ENCODE measurements at places on chromosomes 7 and 10.

DNA sequence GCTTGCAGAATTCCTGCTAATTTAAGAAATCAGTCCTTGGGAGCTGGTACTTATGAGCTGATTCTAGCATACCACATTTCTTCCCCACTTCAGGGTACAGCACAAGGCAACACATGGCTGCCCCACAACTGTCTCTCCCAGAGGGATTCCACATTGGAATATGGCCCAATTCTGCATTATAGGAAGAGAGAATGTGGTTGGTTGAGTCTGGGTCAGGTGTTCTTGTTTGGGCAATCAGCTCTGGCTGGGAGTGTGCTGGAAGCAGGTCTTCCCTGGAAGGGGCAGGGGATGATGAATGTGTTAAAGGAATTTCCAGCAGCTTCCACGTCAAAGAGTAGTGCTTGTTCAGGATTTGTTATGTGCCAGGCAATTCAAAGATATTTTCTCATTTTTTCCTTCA is 95.7 kb downstream of the BUB3 start:
- no peak for DNase-seq

- no peak for DNase-seq
Observed at GRCh38 chr7:121175826-121176225, 153.0 kb upstream of the WNT16 start.

GRCh38 chr10:76681153-76681552 is 956.5 kb downstream of the KCNMA1 start:
- DNase-seq: no peak

GRCh38 chr7:144454-144826 is 47.9 kb upstream of the FAM20C start:
- no peak for DNase-seq

DNA sequence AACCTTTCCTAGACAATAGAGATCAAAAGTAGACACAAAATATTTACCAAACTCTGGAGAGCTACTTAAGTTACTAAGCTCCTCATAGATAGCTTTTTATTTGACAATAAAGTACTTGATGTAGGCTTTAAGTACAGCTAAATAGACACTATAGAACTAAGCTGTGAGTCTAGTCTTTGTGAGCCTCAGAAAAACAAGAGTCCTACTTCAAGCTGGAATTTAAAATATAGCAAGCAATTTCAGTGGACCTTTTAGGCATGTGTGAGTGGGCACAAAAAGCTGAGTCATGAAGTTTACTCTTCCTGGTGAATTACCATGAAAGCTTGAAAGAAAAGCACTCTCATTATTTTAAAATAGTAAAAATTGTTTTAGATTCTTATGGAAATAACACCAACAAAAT is 76.1 kb downstream of the ADD3 start:
- no peak for DNase-seq

DNA sequence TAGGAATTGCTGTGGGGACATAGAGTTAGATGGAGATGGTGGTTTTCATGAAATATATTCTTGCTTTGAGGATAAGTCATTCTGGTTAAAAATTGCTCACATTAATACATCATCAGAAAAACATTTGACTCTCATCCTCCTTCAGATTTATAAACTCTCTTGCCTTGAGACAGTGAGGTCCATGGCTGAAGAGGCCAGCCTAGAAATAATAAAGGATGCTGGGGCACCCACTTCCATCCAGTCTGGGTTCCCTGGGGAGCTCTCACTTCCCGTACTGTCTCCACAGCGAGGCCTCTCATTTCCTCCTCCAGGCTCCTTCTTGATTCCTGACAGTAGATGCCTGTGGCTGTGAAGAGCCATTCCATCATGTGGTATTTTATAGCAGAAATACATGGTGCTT is 73.3 kb upstream of the PRKG1 start:
- DNase-seq: no peak

DNA sequence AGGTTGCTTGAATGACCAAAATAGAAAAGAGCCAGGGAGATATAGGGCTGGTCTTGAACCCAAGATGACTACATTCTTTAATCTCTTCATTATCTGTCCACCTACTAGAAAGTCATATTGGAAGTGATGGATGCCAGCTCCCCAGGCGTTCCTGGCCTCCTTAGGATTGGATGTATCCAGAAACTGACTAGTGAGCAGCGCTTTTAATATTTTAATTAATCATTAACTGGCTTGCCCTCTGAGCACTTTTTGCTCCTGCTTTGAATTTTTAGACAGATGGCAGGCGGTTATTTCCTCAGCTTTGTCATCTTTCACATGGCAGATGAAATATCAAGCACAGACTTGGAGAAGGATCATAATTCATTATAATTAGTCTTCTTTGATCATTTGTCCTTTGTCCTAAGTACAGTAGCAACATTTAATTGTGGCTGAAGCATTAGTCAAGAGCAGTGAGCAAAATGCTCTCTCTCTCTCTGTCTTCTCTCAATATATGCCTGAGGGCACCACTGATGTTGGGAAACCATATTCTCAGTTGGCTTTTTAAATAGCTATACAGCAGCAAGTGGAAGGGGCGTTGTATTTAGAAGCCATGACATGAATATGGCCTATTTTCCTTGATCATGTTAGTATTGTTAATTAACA is 588.0 kb downstream of the NRG3 start:
- DNase-seq: no peak

DNA sequence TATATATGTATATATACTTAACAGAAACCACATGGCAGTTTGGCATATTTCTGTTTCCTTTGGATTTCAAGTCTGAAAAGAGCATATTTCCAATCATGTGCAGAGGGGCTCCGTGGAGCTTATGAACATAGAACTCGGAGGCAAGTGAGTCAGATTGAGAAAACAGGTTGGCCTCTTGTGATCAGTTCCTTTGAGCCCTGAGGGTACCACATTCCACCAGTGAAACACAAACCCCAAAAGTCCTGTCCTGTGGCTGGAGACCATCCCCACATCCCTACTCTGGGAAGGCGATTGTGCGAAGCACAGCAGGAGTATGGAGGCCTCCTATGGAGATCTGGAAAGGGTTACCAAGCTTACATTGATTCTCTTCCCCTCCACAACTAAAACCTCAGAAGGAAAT is 196.7 kb upstream of the TMEM72 start:
- no peak for DNase-seq

DNA sequence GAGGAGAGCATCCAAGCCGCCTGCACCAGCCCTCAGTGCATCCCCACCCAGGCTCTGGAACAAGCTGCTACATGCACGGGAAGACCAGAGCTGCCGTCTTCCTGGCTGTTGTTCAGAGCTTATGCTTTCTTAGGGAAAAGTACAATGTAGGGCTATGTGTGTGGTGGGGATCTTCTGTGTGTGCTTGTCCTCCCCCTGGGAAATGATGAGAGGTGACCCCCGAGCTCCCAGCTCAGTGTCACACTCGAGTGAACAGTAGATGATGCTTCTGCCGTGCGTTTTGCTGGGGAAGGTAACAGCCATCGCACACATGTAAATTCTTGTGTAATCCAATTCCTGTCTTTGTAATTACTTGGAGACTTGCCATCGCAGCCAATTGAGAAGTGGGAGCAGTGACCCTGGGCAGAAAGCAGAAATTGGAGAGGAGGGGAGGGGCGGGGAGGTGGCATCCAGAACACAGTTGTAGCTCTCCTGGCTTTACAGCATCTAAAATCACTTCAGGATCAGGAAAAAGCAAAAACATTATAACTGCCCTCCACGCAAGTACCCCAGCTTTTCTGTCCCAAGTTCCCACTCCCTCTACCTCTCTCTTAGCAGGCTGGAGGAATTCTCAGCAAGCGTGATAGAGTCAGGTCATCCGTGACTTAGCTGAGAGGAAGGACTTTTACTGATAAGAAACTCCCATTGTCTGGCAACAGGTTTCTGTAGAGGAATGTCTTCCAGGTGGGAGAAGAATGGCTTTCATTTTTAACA is 149.6 kb downstream of the TCF7L2 start:
- no peak for DNase-seq

GRCh38 chr10:50216418-50216817 is 34.9 kb downstream of the ASAH2 start:
- DNase-seq: no peak

- no peak for DNase-seq
Observed at GRCh38 chr10:91614225-91614624, 18.6 kb downstream of the PPP1R3C start.

- no peak for DNase-seq
Observed at GRCh38 chr7:155007947-155008346, 5.0 kb upstream of the PAXIP1 start.

GRCh38 chr10:12954866-12955265 is 46.6 kb downstream of the CCDC3 start:
- no peak for DNase-seq

GRCh38 chr10:29555091-29555745 is 79.6 kb downstream of the SVIL start:
- DNase-seq: no peak

- DNase-seq: no peak
Observed at GRCh38 chr10:89845541-89846280, 144.3 kb downstream of the KIF20B start.

DNA sequence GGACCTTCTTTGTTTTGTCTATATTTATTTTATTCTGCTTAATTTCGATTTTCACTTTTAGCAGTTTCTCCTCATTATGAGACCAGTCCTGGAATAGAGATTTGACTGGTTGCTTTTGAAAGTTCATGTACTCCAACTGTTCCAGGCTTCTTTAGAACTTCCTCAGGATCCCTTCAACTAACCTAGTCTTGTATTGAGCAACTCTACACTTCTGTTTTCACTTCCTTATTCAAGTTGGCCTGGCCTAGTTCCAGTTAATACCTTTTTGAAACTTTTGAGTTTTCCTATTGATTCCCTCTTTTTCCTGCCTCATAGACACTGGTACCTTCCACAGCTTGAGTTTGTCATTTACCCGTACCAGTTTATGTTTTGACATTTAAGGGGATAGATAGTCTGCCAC is 421.7 kb downstream of the ATRNL1 start:
- DNase-seq: no peak

- no peak for DNase-seq
Observed at GRCh38 chr10:43863859-43864591, 215.3 kb upstream of the ZNF32 start.

DNA sequence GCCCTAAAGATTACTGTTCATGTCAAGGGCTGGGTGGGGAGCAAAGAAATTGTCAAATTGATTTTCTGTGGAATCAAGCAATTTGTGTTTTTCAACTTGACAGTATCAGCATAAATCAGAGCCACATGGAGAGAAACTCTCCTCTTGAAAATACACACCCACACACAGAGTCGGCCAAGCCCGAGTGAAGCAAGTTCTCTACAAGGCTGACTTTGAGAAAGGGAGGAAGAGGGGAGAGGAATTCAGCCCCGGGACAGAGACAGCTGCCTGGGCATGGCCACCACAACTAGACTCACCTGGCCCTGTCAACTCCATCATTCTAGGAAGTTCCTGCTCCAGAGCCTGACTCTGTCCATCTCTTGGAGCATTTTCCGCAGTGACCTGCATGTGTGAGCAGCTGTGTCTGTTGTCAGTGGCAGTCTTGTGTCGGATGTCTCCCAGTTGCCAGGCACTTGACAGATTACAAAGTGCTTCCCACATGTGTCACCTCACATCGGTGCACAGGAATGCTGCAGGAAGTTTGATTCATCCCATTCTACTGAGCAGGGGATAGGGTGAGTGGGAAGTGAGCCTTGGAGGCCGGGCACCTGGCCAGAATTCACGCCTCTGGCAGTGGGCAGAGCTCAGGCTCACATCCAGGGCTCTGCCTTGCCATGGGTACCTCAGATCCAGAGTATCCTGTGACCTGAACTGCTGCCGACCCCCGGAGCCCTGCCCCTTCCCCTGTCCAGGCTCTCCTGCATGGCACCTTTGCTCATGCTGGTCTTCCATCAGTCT is 37.9 kb downstream of the ADAM12 start:
- DNase-seq: no peak

- DNase-seq: no peak
Observed at GRCh38 chr7:12706900-12707536, 19.6 kb downstream of the ARL4A start.

DNA sequence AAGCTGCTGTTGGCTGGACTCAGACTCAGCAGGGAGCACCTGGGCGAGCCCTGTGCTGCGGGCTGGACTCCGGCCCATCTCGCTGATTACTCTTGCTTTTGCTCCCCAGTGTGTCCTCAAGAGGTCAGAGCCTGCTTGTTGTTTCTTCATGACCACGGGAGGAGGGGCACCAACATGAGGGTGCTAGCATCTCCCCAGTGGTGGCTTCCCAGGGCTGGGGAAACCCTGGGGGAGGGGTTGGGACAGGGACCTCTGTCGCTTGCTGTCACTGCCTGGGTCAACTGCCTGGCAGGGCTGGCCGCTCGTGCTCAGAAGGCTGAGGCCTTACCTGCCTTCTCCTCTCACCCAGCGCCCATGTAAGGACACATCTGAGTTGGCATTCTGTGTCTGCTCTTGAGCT is 152.3 kb upstream of the SHH start:
- DNase-seq: no peak

- DNase-seq: no peak
Observed at GRCh38 chr10:30897547-30897946, 134.1 kb downstream of the ZNF438 start.
